Fibroblast of villous mesenchyme (primary cell): ENCODE measurements at places on chromosomes 2 and 18. TPM values are rescaled to one million over a fixed set of nuclear protein-coding genes. Genes with fewer than 3 reads are reported as not detected.

The CEBPZOS gene
- total RNA-seq = 14.8 and 19.4 TPM in 2 replicates

The SPC25 gene
- 2.9 and 7.3 TPM in 2 replicates for total RNA-seq

DNA sequence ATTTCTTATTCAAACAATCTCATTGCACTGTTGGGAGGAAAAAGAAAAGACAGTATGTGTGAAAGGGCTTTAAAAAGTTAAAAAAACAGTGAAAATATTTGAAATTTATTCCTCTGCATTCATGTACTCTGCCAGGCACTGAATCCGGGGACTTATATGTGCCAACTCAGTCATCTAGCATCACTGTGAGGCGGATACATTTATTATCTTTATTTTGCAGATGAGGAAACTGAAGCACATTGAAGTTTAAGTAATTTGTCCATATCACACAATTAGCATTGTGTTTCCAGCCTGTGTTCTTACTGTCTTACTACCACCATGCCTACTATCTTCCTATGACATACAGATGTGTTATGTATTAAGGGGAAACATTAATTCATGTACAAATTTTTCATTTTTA is 1.8 kb downstream of the LCLAT1 start:
- no peak for DNase-seq

The ANTXR1 gene
- total RNA-seq = 188 and 206 TPM in 2 replicates

- DNase-seq = no peak
These were observed 36.1 kb downstream of the SLC40A1 start for GRCh38 chr2:189544318-189545042.

- no peak for DNase-seq
These were observed 8.3 kb downstream of the NFU1 start for GRCh38 chr2:69428981-69429380.

DNA sequence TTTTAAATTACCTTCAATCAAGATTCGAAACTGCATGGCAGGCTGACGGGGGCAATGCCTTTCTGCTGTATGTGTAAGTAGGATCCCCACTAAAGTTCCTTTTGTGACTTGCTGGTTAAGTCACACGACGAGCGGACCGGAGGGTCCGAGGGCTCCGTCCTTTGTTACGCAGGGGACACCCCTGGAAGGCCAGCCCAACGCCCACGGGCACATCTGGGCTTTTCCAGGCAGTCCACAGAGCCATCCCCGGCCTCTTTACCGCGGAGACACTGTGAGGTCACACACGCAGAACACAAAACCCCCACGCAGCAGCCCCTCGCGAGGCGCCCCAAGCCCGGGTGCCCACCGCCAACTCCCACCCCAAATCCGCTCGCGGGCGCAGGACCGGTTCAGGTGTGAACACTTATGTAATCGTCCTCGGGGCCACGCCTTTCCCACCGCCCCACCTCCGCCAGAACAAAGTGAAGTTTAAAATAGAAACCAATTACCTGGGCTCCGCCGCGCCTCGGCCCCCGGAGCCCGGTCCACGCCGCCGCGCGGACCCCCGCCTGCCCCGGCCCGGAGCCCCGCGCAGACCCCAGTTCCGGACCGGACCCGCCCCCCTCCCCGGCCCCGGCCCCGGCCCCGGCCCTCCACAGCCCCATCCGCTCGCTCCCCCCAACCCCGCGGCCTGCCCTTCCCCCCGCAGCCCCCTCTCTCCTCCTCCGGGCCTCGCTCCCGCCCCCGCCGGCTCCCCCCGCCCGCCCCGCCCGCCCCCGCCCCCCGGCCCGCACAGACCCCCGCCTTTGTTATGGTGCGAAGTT is 4.2 kb downstream of the ZNF516 start:
- DNase-seq = no peak

- DNase-seq = no peak
These were observed 5.5 kb downstream of the ZNF396 start for GRCh38 chr18:35371412-35372195.

GRCh38 chr2:128773641-128774319 is 455.1 kb upstream of the HS6ST1 start:
- DNase-seq = no peak

DNA sequence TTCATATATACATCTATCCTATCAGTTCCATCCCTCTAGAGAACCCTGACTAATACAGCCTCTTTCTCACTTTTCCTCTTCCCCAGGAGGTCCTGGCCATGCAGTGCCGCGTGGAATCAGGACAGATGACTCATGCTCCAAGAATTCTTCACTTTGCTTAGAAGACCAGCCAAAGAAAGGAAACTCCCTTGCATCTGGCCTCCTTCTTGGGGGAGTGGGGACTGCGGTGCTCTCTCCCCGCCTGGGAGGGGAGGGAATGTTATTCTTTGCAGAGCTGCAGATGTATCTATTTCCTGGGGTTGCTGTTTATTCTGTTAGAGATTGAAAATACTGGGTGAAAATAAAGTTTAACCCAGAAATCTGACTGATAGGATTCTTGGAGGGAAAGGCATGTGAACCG is 111.5 kb upstream of the SH3BP4 start:
- DNase-seq = peak; percentile 96

The COLEC11 gene
- 0.43 and 1.6 TPM in 2 replicates for total RNA-seq
